ENCODE measurements at places on chromosomes 2 and 18. TPM values are rescaled to one million over a fixed set of nuclear protein-coding genes. Genes with fewer than 3 reads are reported as not detected.

DNA sequence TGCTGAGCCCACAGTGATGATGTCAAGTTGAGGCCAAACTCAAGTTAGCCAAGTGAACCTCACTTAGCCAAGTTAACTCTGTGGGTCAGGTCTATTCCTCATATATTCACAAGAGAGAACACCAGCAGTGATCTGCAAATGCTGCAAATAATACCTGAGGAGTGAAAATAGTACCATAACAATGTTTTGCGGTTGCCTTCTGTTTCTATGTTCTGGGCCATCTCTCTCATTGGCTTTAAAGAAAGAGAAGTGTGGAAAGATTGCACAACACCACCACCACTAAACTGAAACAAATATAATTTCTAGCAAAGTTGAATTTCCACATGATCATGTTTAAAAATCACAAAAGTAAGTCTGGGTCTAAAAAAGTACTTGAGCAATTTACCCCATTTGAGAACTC is 211.1 kb upstream of the GALNT5 start:
- DNase-seq: no peak

DNA sequence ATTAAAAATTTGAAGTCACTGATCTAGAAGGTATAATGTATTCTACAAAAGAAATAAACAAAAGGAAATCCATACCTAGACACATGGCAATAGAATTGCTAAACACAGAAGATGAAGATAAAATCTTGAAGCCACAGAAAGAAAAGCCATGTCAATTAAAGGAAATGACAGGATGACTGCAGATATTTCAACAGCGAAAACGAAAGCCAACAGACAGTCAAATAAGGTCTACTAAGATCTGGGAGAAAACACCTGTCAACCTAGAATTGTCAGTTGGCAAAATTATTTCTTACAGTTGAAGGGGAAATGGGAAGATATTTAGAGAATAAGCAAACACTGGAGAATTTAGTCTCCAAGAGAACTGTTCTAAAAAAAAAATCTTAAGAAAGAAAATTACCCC is 39.2 kb downstream of the NETO1 start:
- no peak for DNase-seq

- no peak for DNase-seq
Measured at GRCh38 chr2:26009567-26009963, 24.3 kb upstream of the RAB10 start.

- DNase-seq: peak; percentile 86
Measured at GRCh38 chr2:112626604-112627059, 19.1 kb upstream of the SLC20A1 start.

DNA sequence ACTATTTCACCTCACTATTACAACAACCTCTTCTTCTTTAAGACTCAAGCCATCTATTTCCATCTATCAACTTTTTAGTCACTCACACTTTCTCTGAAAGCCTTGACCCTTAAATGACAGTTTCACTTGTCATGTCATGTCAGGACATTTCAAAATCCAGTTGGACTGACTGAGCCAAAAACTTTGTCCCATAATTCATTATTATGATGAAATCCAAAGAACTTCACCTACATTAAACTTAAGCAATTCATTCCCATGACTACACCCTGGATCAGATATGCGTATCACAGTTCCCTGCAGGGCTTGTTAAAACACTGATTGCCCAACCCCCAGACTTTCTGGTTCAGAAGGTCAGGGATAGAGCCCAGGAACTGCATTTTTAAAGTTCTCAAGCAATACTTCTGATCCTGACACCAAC is 26.5 kb downstream of the LDAH start:
- no peak for DNase-seq

The GBX2 gene
- polyA plus RNA-seq: 2.4 TPM
